ENCODE measurements at places on chromosomes 7 and 10. TPM values are rescaled to one million over a fixed set of nuclear protein-coding genes. Genes with fewer than 3 reads are reported as not detected.
A peak's percentile ranks its signal among the peaks of the same experiment; 100 is the strongest.

DNA sequence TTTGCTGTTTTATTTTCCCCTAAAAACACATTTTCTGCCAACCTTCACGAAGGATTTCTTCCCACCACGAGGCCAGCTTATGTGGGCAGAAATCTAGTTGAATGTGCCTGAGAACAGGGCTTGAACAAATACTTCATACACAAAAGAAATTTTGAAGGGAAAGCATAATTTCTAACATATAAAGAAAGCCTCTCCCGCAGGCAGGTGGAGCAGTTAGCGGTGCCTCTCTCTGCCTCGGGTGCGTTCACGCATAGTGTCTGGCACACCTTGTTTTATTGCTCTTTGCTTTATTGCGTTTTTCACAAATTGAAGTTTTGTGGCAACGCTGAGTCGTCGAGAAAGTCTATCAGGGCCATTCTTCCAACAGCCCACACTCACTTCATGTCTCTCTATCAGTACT lies 7.0 kb upstream of the CSGALNACT2 start:
- no peak for DNase-seq

DNA sequence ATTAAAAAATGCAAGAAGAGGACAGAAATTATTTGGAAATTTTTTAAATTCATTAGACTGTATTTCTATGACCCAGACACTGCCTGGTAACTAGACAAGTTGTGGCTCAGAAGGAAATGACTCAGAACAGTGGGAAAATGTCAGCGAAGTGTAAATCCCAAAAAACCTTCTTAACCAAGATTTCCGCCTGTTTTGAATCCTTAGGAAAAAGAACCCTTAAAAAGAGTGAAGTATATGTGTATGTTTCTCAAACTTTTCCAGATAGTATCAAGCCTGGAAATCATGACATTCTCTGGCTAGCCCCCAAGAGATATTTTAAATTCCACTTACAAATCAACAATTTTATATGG lies 42.7 kb upstream of the PLXNA4 start:
- peak; percentile 26 for DNase-seq

DNA sequence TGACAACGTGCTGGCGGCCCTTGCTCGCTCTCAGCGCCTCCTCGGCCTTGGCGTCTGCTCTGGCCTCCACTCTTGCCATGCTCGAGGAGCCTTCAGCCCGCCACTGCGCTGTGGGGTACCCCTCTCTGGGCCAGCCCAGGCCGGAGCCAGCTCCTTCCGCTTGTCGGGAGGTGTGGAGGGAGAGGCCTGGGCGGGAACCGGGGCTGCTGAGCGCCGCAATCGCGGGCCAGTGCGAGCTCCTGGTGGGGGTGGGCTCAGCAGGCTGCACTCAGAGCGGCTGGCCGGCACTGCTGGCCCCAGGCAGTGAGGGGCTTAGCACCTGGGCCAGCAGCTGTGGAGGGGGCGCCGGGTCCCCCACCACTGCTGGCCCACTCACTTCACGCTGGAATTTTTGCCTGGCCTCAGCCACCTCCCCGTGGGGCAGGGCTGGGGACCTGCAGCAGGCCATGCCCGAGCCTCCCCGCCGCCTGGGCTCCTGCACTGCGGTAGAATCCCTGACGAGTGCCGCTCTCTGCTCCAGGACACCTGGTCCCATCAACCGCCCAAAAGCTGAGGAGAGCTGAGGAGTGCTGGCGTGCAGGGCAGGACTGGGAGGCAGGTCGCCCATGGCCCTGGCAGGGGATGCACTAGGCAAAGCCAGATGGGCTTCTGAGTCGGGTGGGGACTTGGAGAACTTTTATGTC lies 372.2 kb upstream of the NRG3 start:
- DNase-seq: no peak

- DNase-seq: peak; percentile 92
These were observed 68.1 kb upstream of the CDK6 start for GRCh38 chr7:92904244-92905131.

- no peak for DNase-seq
These were observed 30.0 kb downstream of the NUDT1 start for GRCh38 chr7:2272031-2272430.

DNA sequence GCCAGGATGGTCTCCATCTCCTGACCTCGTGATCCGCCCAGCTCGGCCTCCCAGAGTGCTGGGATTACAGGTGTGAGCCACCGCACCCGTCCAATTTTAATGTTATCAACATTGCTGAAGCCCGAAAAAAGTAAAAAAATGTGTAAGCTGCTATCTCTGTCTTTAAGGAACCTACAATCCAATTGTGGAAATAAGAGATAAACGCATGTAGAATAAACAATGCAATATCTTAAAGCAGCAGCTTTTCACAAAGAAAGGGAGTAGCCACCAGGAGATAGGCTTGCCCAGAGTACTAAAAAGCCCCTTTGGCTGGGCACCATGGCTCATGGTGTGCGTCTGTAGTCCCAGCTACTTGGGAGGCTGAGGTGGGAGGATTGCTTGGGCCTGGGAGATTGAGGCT lies 282.9 kb upstream of the LYZL1 start:
- DNase-seq: no peak

DNA sequence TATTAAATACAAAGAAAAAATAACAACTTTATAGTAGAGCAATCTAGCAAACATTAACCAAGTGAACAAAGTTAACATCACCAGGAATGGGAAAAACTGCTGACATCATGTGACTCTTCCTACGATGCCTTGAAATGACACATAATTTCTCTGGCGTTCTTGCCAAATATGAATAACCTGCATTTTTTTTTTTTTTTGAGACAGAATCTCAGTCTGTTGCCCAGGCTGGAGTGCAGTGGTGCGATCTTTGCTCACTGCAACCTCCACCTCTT lies 126.5 kb upstream of the VKORC1L1 start:
- DNase-seq: no peak

- no peak for DNase-seq
These were observed 1.4 kb downstream of the VOPP1 start for GRCh38 chr7:55570939-55571338.

- no peak for DNase-seq
These were observed 15.2 kb downstream of the SLC13A4 start for GRCh38 chr7:135712796-135713195.

The PTF1A gene
- polyA plus RNA-seq: not detected

The CLCN1 gene
- 0.62 TPM for polyA plus RNA-seq

Measured in muscle of back (tissue), 13 donors.